ENCODE measurements at places on chromosomes 5 and 9.

GRCh38 chr5:32222723-32223470 lies 48.8 kb upstream of the GOLPH3 start:
- DNase-seq, result no peak

- DNase-seq, result no peak
Measured at GRCh38 chr5:16618138-16618897, 1.5 kb upstream of the RETREG1 start.

DNA sequence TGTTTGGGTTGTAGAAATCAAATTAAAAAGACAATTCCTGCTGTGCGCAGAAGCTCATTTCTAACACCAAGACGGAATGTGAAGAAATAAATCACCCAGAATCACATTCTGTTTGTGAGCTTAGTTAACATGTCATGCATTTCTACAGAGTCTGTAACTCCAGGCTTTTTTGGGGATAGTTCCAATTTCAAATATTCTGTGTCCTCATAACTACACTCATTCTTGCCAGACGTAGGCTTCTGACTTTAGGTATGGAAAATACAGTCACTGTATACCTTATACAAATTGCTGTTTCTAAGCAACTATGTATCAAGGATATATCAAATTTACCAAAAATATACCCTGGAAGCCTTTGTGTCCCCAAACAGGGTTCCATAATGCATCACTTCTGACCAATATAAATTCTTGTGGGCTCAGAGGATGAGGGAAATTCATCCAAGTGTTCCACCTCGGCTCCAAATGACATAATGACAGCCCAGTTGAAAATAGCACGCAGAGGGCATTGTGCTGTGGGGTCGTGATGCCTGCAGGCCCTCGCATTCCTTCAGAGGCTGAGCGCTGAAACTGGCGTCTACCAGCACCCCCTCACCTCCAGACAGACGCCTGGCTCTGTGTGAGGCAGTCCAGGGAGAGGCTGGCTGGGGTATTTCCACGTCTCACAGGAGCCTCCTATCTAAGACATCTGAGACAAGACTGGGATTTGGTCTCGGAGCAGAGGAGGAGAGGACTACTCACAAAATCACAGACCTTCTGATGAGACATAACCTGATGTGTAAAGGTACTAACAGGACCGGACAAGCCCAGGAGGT lies 79.8 kb downstream of the KLF4 start:
- DNase-seq, result no peak

DNA sequence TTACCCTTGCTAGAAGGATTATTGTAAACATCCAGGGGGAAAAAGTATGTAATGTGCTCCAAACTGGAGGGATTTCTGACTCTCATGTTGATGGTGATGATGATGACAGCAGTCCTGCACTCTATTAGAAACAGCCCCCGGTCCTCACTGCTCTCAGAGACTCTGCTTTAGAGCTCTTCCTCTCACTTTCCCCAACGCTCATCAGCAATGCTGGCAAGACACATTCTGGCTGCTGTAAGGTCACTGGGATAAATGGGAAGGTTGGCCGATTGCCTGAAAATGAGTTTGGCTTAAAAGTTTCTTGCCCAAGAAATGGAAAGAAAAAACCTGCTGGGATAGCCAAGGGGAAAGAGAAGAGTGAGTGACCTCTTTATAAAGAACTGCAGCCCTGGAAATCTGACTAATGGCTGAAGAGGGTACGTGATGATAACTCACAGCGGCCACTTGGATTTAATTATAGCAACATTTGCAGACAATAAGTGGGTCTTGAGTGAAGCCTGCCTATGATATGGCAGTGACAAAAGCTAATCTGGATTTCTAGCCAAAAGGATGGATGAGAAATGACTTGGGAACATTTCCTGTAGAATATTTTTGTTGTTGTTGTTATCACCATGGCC lies 235.8 kb downstream of the TMEM38B start:
- DNase-seq, result no peak

- DNase-seq, result no peak
Measured at GRCh38 chr9:113472199-113472598, 8.7 kb downstream of the RGS3 start.

DNA sequence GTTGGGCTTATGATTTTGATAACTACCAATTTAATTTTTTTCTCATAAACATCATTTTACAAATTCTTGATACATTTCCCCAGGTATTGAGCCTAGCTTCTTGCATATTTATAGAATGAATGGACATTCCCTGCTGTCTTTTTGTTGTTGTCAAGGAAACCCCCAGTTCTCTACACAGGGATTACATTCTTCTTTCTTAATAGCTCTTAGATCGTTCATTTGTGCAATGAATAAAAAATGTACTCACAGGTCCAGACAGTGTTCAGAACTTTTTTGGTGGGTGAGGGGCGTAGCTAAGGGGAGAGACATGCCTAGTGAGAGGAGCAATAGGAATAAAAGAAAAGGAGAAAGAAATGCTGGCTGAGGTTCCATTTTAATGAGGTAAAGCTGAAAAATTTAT lies 58.6 kb downstream of the VCAN start:
- DNase-seq, result no peak

DNA sequence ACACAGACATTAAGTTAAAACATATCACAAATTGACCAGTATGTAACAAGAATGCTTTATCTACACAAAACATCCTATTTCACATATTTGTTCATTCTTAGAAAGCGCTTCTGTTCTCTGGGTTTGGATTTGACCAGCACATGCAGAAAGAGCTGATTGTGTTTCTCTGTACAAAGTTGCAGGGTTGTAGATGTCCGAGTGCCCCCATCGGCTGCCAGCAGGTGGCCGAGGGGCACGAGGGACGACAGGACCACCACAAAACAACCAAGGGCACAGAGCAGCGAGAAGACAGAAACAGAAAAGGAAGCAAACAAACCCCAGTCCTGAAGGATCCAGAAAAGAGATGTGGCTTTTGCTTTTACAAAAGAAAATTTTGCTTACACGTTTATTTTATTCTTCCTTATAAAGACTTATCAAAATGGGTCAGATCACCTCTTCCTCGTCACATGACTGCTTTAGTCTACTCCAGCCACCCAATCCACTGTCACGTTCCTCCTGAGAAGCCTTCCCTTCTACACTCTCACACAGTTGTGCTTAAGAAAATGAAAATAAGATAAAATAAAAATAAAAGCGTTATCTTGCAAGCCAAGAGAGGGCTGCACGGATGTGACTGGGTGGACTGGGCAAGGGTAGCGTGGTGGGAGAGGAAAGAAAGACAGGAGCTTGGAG lies 9.5 kb downstream of the OTP start:
- no peak for DNase-seq

DNA sequence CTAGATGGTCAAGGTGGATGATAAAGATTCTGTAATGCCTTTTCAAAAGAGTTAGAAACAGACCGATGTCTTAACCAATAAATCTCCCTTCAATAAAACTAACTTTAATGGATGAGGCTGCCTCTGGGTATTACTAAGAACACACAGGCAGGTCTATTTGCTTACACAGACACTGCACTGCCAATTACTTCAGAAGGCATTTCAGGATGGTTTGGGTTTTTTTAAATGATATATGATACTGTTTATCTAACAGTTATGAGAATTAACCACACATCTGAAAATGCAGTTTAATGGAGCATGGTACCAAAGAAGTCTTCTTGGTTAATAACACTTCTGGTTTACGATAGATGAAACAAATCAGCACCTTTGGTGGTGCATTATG lies 367.9 kb upstream of the GRAMD2B start:
- no peak for DNase-seq

DNA sequence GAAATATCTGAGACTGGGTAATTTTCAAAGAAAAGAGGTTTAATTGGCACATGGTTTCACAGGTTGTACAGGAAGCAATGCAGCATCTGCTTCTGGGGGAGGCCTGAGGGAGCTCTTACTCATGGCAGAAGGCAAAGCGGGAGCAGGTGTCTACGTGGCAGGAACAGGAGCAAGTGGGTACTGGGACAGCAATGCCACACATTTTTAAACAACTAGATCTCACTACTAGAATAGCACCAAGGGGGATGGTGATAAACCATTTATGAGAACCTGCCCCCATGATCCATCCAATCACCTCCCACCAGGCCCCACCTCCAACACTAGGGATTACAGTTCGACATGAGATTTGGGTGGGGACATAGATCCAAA lies 47.6 kb upstream of the HOMER1 start:
- no peak for DNase-seq

GRCh38 chr5:137233726-137234125 lies 265.4 kb downstream of the SPOCK1 start:
- DNase-seq, result no peak

DNA sequence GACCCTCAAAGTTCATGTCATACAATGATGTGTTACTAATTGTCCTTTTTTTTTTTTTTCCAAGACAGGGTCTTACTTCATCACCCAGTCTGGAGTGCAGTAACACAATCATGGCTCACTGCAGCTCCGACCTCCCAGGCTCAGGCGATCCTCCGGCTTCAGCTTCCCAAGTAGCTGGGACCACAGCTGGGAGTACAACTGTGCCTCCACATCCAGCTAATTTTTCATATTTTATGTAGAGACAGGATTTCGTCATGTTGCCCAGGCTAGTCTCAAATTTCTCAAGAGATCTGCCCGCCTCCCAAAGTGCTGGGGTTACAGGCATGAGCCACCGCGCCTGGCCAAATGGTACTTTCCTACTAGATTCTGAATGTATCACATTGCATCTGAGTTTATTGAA lies 49.4 kb upstream of the EBF1 start:
- DNase-seq, result no peak

- no peak for DNase-seq
Measured at GRCh38 chr9:18606281-18606680, 132.3 kb downstream of the ADAMTSL1 start.

DNA sequence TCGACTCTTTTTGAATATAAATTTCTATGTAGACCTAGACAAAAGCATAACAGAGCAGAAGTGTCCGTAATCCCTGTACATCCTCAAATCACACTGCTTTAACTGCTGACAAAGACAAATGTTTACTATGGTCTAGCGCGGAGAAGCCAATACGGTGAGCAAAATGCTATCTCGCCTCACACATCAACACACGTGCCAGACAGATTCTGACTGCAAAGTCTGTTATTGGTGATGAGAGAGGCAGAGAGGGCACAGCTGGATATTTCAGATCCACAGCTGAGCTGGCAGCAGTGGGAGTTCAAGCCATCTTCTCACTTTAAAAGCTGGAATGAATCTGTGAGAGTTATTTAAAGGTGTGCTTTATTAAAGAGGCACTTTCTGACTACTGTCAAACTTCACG lies 124.3 kb downstream of the ARL15 start:
- DNase-seq, result no peak

GRCh38 chr5:94024101-94024500 lies 282.7 kb upstream of the POU5F2 start:
- DNase-seq, result no peak

GRCh38 chr5:128290152-128290858 lies 206.7 kb downstream of the SLC12A2 start:
- no peak for DNase-seq

DNA sequence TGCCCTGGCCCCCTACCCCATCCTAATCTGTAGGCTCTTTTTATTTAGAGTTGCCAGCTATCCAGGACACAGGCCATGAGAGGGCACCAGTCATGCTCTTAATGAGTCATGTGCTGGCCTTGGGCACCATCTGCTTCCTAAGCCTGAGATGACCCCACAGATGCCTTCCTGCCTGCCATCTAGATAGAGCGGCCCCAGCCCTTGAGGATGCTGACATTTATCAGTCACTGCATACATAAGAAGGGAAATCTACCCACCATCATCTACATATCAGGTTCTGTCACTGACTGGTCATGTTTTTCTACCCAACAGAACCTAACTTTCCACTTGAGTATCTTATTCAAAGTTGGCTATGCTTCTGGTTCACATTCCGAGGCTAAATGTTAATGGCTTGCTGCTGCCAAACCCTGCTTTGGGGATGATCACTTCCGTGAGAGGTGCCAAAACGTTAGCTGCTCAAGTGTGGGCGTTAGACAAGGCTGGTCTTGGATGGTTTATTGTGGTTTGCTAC lies 49.9 kb upstream of the TTC23L start:
- DNase-seq, result no peak

DNA sequence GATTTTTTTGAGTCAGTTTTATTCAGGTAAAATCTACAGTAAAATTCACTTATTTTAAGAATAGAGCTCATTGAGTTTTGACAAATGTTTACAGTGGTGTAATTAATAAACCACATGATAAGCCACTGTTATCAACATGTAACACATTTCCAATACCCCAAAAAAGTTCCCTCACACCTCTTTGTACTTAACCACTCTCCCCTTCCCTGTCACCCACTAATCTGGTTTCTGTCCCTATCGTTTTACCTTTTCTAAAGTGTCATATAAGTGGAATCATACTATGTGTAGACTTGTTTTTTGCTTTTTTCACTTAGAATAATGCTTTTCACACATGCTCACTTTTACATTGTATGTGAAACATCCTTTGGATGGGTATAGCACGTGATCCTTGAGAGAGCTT lies 127.2 kb downstream of the KDM4C start:
- DNase-seq, result no peak

GRCh38 chr9:132350861-132351315 lies 3.9 kb downstream of the SETX start:
- no peak for DNase-seq

- no peak for DNase-seq
Measured at GRCh38 chr9:105860516-105860915, 166.2 kb downstream of the TMEM38B start.

- DNase-seq, result no peak
Measured at GRCh38 chr9:109974143-109974917, 194.3 kb downstream of the PALM2AKAP2 start.

GRCh38 chr9:132288966-132289365 lies 65.8 kb downstream of the SETX start:
- DNase-seq, result no peak

DNA sequence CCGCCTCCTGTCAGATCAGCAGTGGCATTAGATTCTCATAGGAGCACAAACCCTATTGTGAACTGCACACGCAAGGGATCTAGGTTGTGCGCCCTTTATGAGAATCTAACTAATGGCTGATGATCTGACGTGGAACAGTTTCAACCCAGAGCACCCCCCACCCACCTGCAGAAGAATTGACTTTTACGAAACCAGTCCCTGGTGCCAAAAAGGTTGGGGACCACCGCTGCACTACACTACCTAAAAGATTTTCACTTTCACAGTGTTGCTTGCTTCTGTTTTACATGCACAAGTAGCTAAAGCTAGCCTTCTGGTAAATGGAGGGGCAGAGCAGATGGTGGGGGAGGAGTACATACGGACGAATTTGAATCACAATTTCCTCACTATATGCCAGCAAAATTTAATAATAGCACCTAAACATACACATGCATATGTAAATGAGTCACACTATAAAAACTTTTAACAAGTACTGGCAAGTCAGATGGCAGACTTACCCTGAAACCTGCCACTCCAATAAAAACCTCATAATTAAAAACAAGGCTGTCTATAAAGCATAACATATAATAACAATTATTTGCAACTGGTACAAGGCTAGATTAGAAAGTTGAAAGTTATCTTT lies 24.0 kb upstream of the CDKN2B start:
- no peak for DNase-seq
